ENCODE measurements at places on chromosomes 6 and 20.

GRCh38 chr6:35583893-35584688 lies 71.4 kb upstream of the TULP1 start:
- DNase-seq, result peak; percentile 31

- no peak for DNase-seq
Measured at GRCh38 chr20:56809668-56810067, 180.6 kb downstream of the TFAP2C start.

- no peak for DNase-seq
Measured at GRCh38 chr20:46188866-46189541, 70.9 kb downstream of the CD40 start.

DNA sequence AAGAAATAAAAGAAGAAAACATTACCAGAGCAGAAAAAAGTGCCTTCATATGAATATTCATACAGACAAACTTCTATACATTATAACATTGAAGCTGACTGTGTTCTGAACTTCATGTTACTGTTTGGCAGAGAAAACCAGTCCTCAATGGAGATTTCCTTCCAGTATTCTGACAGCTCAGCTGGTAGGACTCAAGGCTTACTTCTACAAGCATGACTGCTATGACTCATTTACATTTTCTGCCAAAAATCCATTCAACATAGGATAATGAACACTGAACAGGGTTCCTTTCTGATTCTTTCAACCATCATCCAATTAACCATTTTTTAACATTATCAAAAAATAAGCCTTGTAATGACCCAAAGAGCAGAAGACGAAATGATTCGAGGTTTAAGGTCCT lies 25.4 kb downstream of the COL9A1 start:
- DNase-seq, result no peak

DNA sequence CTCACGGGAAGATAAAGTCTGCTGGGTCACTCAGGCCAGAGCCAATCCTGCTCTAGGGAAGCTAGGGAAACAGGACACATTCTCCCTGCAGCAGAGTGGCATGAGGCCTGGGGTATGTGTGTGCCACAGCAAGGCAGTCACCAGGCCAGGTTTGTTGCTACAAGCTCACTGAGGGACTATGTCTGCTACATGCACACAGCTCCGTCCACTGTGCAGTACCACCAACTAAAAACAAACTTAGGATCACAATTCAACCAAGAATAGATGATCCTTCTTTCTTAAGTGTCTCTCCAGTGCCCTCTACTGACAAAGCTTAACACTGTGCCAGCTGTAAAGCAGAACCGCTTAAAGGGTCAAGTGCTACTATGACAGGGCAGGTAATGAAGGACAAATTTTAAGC lies 192.5 kb downstream of the PTPRK start:
- no peak for DNase-seq

DNA sequence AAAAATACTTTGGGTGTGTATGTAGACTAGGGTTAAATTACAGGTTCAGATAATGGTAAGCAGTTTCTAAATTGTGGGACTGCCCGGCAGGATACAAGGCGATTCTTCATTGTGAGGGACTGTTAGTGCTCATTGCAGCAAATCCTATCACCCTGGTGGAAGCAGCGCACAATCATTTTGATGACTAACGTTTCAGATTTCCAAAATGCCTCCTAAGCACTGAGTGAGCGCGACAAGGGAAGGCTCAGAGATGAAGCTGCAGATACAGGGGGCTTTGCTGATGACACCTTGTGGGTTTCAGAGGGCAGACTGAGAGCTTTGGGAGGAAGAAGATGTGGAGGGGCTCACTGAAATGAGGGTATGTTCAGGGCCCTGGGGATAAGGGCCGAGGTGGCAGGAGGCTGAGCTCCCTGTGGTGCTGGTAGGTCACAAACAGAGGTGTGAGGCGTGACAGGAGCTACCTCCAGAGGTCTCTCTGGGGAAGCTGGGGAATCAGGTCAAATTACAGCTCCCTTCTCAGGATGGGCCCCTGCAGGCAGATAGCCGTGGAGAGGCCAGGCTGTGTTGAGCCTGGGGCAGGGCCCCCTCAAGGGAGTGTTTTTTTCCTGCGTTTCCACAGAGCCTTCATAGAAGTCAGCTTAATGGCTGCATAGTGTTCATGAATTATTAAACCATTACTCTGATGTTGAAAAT lies 84.5 kb upstream of the FYN start:
- DNase-seq, result no peak

DNA sequence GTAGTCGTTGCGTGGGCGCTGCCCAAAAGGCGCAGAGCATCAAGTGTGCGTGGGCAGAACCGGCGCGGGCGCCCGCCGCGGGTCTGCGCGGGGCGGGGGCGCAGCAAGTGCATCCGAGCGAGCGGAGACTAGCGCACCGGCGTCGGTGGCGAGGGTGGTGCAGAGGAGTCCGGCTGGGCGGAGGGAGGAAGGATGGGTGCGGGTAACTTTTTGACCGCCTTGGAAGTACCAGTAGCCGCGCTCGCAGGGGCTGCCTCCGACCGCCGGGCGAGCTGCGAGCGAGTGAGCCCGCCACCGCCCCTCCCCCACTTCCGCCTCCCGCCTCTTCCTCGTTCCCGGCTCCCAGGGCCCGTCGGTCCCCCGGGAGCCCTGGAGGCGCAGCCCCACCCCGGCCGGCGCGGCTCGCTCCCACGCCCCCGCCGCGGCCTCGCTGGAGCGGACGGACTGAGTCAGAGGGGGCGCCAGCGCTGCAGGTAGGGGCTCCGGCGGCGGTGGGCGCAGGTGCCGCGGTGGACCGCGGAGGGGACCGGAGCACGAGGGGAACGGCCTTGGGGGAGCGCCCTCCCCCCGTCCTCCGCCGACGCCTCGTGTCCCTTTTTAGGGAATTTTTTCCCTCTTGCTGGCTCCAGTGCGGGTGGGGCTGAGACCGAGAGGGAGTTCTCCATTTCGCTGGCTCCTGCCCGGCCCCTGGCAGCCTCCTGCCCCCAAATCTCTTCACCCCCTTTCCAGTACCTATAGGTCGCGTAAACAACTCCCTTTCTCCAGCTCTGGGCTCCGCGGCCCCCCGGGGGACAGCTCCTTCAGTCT lies 1.6 kb upstream of the DBNDD2 start:
- DNase-seq, result peak; percentile 50

- DNase-seq, result no peak
Measured at GRCh38 chr6:56962441-56962840, 7.5 kb downstream of the BEND6 start.

DNA sequence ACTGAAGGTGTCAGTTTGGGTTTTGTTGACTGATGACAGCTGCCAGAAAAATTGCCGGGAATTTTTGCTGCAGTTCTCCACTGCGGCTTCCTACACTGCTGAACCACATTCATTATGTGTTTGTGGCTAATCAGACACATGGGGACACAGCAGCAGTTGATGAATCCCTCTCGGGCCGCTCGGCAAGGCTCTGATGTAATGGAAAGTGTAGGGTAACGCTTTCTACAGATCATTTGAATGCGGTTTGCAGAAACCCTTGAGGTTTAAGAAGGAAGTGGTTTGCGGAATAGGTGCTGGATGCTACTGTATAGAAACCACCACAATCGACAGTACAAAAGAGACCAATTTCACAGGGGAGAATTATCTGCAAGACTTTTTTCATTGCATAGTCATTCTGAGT lies 138.7 kb upstream of the SASH1 start:
- peak; percentile 3 for DNase-seq

- no peak for DNase-seq
Measured at GRCh38 chr20:57383447-57384347, 7.5 kb upstream of the RBM38 start.

GRCh38 chr6:168514216-168514615 lies 73.2 kb downstream of the SMOC2 start:
- no peak for DNase-seq

GRCh38 chr6:72861935-72862432 lies 240.1 kb downstream of the KCNQ5 start:
- DNase-seq, result no peak

DNA sequence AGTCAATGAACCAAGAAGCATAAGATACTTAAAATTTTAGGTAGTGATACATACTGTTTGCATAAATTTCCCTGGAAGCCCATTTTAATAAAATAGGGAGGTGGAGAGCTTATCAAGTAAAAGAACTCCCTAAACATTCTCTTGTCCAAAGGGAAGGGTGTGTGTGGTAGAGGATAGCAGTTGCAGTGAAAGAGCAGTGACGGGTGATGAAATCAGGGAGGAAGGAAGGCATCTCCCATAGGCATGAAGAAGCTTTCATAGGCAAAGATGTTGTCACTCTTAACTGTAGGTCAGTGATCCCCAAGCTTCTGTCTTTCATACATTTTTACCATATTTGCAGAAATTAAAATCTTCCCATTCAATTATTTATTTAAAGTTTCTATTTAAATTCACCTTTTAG lies 60.0 kb upstream of the ZNF831 start:
- no peak for DNase-seq

GRCh38 chr6:75363304-75363703 lies 78.7 kb upstream of the TMEM30A start:
- DNase-seq, result no peak

DNA sequence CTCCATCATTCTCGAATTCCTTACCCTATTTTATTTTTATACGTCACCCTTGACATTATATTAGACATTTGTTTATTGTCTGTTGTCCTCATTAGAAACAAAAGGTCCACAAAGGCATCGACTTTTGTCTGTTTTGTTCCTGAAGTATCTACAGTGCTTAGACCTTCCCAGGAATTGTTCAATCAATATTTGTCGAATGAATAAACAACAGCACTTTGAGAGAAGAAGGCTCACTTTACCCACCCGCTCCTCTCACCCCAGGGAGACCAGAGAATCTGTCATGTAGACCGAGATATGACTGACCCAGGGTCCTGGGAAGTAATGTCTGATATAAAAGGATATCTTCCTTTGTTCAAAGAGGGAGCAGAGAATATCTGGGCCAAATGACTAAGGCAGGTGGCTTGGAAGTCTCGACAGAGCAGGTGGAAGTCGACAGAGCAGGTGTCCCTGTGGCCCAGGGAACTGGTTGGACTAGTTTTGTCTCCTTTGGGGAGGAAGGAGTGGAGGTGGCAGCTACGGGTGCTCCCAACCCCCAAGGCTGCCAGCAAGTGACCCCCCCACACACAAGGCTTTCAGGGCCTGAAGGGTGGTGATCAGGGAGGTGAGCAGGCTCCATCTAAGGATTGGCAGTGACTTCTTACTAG lies 14.8 kb upstream of the CHMP4B start:
- DNase-seq, result no peak

DNA sequence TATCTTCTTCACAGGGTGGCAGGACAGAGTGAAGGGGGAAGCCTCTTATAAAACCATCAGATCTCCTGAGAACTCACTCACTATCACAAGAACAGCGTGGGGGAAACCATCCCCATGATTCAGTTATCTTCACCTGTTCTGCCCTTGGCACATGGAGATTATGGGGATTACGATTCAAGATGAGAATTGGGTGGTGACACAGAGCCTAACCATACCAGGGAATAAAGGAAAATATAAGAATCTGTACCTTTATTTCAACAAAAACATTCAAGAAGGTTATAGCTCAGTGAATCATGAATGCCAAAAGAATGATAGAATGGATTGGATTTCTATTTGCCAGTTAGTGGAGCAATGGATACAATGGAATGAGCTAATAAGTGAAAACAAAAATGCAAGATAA lies 214.4 kb downstream of the PTPRK start:
- DNase-seq, result no peak

DNA sequence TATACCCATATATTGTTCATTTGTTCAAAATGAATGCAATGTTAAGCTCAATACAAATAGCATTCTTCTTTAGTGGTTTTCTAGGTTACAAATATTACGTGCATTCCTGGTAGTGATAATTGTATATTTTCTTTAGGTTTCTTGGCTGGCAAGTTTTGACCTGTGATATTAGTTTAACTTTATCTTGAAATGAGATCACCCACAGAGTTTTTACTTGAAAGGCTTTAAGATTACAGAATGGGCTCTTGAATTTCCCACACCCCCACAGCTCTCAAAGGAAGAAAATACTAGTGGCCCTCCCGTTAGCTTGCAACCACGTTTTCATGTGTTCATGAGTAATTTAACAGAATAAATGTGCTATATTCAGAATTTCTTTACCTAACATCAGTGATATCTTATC lies 1315.5 kb upstream of the GJE1 start:
- DNase-seq, result no peak

DNA sequence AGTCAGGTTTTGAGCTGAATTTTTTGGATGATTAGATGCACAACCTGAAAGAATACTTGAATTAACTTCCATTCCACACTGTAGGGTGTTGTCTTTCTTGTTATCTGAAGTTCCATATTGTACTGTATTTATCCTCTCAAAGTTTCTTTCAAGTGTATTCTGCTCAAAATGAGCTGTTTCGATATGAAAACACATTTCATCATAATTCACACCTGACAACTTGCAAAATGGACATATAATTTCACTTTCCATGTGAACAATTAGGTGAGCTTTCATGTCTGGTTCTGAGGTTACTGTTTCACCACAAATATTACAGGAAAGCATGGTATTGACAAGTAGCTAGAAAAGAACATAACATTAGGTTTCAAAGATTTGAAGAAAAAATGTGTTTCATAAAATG lies 1.7 kb downstream of the ZUP1 start:
- DNase-seq, result no peak

GRCh38 chr6:36539814-36540568 lies 7.3 kb downstream of the STK38 start:
- DNase-seq, result no peak

- DNase-seq, result no peak
Measured at GRCh38 chr20:59576216-59576953, 28.0 kb upstream of the PHACTR3 start.

- no peak for DNase-seq
Measured at GRCh38 chr6:44064089-44064947, 62.9 kb downstream of the MRPL14 start.

- DNase-seq, result no peak
Measured at GRCh38 chr6:23091795-23092194, 522.4 kb downstream of the HDGFL1 start.

- no peak for DNase-seq
Measured at GRCh38 chr6:125824946-125825771, 34.4 kb downstream of the NCOA7 start.

GRCh38 chr6:39295611-39296011 lies 18.6 kb downstream of the KCNK17 start:
- no peak for DNase-seq

GRCh38 chr6:12803486-12803885 lies 86.9 kb downstream of the PHACTR1 start:
- DNase-seq, result no peak
